ENCODE measurements at places on chromosomes 3 and 15.
A peak's percentile ranks its signal among the peaks of the same experiment; 100 is the strongest.

DNA sequence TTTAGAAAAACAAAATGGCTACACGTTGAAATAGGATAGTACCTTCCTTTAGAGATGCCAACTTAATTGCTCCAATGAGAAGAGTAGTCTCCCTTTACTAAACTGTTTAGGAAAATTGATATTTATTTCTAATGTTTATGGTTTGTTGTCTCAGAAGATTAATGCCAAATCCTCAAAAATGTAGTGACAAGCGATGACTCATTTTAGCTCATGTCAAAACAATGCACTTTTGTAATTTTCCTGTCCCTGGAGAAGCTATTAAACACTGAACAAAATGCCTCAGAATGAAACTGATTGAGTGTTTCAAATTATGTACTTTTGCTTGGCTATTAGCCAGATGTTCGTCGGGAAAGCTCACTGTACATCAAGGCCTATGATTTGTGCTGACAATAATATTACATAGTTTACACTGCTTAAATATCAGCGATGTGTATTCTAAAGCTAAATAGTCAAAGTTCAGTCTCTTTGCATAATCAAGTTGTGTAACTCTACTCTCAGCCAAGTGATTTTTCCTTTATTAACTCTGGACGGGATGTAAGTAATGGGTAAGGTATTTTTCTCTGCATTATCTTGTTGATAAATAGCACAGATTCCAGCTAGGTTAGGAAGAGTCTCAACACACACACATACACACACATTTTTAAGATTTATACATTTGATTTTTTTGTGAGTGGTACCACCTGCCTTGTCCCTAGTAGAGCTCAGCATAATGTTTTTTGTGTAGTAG is 83.7 kb downstream of the CMSS1 start:
- DNase-seq: peak; percentile 70

- no peak for DNase-seq
These were observed 7.3 kb downstream of the MYO5C start for GRCh38 chr15:52288051-52288942.

DNA sequence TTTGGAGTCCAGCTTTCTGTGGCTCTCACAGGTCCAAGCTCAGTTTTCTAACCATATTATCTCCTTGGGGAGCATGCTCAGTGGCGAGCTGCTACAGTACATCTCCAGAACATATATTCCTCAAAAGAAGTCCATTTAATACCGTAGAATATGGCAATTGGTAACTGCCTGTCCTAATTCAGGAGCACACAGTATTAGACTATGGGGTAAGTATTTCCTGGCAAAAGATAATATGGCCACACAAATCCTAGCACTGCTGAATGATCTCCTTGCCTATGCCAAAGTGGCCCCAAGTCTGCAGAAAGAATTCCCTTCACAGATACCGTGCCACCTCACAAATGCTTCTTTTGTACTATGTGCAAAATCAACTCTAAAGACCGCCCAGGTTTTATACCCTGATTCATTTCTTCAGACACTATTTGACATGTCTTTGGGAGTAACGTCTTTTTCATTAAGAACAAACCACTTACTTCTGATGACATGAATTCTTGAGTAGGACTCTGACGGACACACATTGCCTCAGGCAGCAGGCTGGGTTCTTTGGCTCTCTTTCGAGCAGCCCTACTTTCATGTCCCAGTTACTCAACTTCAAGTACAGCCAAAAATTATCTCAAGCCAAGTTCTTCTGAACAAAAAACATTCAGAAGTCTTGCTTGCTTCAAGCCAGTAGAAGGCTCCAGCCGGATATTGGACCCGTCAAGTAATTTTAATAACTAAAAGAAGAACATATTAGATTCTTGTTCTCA is 368.3 kb upstream of the DCBLD2 start:
- DNase-seq: no peak

- DNase-seq: no peak
These were observed 41.3 kb downstream of the GOLGA8S start for GRCh38 chr15:23395832-23396231.

DNA sequence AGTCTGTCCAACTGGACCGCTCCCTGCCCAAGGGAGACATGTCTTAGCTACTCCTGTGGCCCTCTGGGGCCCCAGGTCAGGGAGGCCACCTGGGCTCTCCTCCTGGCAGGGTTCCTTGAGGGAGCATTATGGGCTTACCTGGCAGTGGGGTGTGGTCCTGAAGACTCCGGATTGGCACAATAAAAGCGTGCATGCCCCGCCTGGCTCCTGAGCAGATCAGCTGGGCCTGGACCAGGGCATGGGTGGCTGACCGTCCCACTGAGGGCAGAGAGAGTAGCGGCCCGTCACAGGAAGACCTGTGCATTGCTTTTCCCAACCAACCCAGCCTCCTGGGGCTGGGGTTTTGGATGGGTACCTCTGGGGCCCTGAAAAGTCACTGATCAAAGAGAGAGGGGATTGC is 5.4 kb downstream of the ACOX2 start:
- DNase-seq: no peak

- no peak for DNase-seq
These were observed 70.3 kb upstream of the GALNT15 start for GRCh38 chr3:16104156-16104555.

GRCh38 chr3:141405025-141405424 is 36.7 kb downstream of the ZBTB38 start:
- no peak for DNase-seq

DNA sequence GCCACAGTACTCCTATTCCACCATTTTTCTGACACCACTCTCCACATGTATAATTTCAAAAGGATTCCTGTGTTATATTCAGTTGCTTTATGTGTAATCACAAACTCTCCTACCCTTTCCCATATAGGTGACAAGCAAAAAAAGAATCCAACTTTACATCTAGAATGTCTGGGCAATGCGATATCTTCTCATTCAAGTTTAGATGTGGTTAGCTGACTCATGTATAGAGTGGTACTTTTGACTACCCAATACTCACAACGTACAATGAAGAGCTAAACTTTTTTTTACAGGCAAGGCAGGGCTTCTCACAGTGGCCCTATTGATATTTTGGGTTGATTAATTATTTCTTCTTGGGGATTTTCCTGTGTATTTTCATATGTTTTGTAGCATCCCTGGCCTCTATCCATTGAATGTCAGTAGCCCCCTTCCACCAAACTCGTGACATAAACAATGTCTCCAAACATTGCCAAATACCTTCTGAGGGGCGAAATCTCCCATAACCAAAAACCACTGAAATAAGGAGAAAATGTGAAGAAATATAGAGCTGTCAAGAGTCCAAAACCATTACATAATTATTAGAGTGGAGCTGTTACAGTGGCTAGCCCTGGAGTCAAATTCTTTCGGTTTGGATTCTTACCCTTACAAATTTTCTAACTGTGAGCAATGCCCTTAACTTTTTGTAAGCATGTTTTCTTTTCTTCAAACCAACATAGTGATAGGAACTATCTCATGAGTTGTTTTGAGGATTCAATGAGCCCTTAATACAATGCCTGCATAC is 342.6 kb downstream of the NSUN3 start:
- DNase-seq: peak; percentile 5

GRCh38 chr3:111598552-111598951 is 3.4 kb upstream of the ZBED2 start:
- DNase-seq: no peak

- no peak for DNase-seq
These were observed 84.7 kb upstream of the THBS1 start for GRCh38 chr15:39495871-39496840.

GRCh38 chr3:117129516-117129915 is 419.9 kb downstream of the TUSC7 start:
- no peak for DNase-seq

DNA sequence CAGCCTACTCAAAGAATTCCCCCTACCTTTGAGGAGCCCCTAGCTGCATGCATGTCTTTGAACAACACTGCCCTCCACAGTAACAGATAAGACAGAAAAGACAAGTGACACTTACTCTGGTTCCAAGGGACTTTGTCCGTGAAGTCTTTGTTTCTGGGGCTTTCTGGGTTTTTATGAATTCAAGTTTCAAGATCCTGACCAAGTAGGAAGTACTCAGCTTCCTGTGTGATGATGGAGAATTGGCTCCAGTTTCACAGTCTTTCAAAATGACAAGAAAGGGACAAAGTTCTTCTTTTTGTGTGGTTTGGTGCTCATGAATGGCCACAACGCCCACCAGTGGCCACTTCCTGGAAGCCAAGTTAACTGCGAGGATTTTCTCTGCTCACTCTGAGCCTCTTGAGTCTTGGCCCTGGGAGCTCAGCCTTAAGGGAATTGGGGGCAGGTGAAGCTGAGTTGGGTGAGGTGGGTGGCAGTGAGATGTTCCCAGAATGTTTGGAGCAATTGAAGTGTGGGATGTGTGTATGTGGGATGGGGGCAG is at the start of gene CCR1:
CCR1 (minus strand) TSS at position 147 of the 538 bp plus-strand sequence. CDS start 4,000 bp downstream, outside the sequence.
- peak; percentile 76 for DNase-seq

DNA sequence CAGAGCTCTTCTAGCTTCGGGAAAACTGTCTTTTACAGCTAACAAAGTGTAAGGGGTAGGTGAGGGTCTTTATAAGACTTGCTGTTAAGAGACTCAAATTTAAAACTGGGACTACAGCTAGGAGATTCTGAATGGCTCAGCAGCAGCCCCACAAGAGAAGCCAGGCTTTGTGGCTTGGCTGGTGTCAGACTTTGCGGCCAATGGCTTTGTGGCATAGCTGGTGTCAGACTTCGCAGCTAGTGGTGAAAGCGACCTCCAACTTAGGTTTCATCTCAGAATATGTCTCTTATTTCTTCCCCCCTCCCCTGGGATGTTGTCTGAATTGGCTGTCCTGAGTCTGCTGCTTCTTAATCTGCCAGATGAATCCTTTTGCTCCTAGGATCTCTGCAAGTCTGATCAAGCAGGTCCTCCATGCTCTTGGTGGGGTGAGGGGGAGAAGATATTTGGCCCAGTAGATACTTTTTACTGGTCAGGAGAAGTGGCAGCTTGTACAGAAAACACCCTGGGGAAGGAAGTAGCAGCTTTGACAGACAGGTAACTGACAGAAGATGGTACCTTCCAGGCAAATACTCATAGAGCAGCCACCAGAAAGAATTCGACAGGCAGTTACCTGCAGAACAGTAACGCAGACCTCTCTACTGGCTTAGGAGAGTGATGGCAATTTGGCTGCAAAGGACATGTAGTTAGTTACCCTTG is 8.4 kb downstream of the BOC start:
- no peak for DNase-seq

- peak; percentile 61 for DNase-seq
These were observed 9.1 kb downstream of the MRPS11 start for GRCh38 chr15:88476635-88477060.

GRCh38 chr3:143063018-143063417 is 56.6 kb upstream of the CHST2 start:
- DNase-seq: no peak

DNA sequence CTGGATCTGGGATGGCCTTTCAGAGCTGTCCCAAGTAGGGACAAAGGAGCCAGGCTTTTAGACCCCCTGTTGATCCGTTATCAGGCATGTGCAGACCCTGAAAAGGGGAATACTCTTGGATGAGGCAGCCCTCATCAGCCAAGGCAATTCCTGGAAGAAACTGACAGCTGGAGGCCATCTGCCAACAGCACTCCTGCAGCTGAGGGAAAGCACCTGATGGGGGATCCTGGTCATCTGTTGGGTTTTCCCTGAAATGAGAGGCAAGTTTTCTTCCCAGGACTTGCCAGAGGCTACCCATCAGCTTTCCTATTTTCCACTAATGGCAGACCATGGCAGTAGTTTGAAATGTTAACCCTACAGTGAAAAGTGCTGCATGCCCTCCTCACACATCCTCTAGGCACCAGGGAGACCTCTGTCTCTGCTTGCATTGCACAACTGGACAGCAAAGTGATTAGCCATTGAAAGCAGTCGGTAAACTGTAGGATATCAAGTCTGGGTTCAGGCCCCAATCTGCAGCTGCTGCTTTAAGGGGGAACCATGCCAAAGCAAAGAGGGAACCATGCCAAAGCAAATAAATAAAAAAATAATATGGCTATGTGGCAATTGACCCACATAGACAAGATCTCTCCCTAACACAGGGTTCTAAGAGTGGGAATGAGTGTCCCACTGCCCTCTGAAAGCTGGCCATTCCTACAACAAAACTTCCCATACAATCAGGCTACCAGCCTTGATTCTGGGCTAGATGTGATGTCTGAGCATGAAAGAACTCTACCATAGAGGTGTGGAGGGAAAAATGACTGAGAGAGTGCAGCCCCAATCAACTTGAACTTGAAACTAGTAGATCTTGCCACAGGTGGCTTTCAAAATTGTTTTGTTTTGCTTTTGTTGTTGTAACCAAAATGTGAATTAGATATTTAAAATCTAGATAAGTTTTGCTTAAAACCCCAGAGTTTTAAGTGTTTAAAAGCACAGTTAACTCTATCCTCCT is 232.0 kb upstream of the STT3B start:
- DNase-seq: no peak

- peak; percentile 43 for DNase-seq
These were observed 16.6 kb upstream of the AGTR1 start for GRCh38 chr3:148681080-148681479.

- no peak for DNase-seq
These were observed 93.4 kb upstream of the STRIT1 start for GRCh38 chr3:155386919-155387318.

- peak; percentile 39 for DNase-seq
These were observed 7.8 kb upstream of the GPR171 start for GRCh38 chr3:151210676-151211381.

- no peak for DNase-seq
These were observed 294.9 kb downstream of the RORA start for GRCh38 chr15:60933900-60934885.

DNA sequence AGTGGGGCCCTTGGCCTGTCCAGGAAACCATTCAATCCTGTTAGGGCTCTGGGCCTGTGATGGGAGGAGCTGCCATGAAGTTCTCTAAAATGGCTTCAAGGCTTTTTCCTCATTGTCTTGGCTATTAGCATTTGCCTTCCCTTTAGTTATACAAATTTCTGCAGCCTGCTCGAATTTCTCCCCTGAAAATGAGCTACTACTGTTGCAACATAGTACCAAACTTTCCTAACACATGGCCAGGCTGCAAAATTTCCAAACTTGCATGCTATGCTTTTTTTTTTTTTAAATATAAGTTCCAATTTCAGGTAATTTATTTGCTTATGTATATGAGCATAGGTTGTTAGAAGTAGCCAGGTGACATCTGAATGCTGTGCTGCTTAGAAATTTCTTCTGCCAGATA is 560.8 kb upstream of the TBL1XR1 start:
- DNase-seq: no peak

DNA sequence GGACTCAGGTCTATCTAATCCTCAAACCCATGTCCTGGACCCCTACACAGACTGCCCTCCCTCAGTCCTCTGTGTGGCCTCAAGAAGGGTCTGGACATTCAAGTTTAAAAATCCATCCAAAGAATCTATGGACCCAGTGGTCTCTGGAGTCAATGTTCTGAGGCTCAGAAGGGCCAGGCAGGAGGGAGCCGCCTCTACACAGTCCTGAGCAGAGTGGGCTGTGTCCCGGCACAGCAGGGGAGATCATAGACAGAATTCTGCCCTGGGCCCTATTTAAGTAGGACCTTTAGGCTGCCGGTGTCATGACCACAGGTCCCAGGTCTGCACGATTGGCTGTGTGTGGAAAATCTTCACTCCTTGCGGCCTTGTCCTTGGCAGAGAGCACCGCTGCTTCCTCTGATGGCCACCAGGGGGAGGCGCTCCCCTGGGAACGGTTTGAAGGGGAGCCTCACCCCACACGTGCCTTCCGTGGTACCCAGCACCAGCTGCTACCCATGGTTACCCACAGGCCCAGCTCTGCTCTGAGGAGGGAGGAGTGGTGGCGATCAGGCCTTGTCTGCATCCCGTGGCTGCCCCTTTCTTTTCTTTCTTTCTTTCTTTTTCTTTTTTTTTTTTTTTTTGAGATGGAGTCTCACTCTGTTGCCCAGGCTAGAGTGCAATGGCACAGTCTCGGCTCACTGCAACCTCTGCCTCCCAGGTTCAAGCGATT is 37.9 kb downstream of the CHRD start:
- DNase-seq: peak; percentile 76
